ENCODE measurements at places on chromosomes 5 and 9. TPM values are rescaled to one million over a fixed set of nuclear protein-coding genes. Genes with fewer than 3 reads are reported as not detected.

The SNCAIP gene
- 4.7 TPM for total RNA-seq

The WASHC1 gene
- total RNA-seq, result 21.7 TPM

The UNC13B gene
- total RNA-seq, result 50.9 TPM

The CDX1 gene
- 306 TPM for total RNA-seq

The GFI1B gene
- 2.6 TPM for total RNA-seq

- DNase-seq, result no peak
Measured at GRCh38 chr5:178540526-178540925, 49.7 kb downstream of the COL23A1 start.

GRCh38 chr9:116276651-116277121, 123.1 kb downstream of the PAPPA start:
- DNase-seq, result no peak

DNA sequence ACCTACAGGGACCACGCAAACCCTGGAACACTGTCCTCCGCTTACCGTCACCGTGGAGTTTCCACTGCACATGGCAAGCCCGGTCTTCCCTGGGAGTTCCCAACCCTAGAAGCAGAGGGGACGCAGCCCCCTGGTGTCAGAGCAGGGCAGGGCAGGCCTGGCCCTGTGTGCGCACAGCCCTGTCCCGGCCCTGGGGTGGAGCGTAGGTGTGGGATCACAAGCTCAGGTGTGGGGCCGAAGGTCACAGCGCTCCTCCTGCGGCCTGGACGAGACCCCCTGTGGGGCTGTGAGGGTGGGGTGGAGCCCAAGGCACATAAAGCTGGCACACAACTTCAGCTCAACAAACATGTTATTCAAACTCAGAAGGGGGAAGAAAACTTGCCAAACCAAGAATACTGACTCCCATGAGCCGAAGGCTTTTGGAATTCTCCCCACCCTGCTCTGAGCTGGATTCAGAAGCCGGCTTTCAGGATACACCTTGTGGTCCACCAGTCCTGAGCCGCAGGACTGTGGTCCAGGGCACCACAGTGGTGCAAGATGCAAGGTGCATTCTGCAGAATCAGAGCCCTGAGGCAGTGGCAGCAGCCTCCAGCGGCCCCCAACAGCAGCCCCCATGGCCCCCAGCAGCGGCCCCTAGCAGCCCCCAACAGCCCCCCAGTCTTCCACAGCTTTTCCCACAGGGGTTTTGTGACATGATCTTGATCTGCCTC, 11.8 kb upstream of the EXOC3 start:
- peak; percentile 83 for DNase-seq

DNA sequence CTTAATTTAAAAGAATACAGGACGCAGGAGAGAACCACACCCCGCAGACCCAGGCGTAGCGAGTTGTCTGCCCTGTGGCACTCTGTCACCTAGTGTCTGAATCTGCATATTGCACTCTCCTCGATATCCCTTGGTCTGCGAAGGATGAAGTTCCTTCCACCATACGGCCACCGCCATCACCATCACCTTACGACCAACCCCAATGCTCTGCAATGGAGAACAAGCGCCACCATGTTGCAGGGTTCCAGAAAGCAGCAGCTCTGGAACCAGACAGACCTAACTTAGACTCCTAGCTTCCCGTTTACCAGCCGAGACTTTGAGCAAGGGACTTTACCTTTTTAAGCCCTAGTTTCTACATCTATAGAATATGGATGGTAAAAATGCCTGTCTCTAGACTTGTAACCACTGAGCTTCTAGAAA, 77.4 kb upstream of the DMRT1 start:
- no peak for DNase-seq

GRCh38 chr9:1726993-1727759, 288.0 kb upstream of the SMARCA2 start:
- no peak for DNase-seq

GRCh38 chr5:133354323-133355185, 257.8 kb downstream of the FSTL4 start:
- DNase-seq, result no peak

DNA sequence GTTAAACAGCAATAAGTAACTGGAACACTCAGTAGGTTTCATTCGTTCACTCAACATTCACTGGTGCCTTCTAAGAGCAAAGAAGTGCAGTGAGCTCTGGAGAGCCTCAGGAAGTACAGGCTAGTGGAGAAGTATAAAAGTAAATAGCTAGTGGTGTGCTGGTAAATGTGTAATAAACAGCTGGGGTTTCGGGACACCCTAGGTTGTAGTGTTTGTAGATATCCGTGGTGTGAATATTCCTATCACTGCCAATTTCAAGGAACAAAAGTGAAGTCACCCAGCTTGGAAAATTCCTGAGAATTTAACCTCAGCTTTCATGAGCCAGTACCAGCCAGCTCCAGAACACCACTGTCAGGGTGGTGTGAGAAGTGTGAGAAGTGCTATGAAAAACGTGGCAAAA, 75.9 kb downstream of the GABBR2 start:
- no peak for DNase-seq

- DNase-seq, result no peak
Measured at GRCh38 chr9:138103111-138103848, 225.7 kb downstream of the CACNA1B start.

Measured in mucosa of descending colon (tissue), 3 donors.